ENCODE measurements at places on chromosomes 7 and 10. TPM values are rescaled to one million over a fixed set of nuclear protein-coding genes. Genes with fewer than 3 reads are reported as not detected.
A peak's percentile ranks its signal among the peaks of the same experiment; 100 is the strongest.

GRCh38 chr7:141158561-141158960, 84.7 kb downstream of the TMEM178B start:
- DNase-seq = no peak

GRCh38 chr7:116762971-116763370, 91.0 kb downstream of the MET start:
- no peak for DNase-seq

The PFKFB3 gene
- total RNA-seq = 47.7 TPM

The HECW1 gene
- total RNA-seq = 0.73 TPM

The ANKRD22 gene
- total RNA-seq = 19.6 TPM

DNA sequence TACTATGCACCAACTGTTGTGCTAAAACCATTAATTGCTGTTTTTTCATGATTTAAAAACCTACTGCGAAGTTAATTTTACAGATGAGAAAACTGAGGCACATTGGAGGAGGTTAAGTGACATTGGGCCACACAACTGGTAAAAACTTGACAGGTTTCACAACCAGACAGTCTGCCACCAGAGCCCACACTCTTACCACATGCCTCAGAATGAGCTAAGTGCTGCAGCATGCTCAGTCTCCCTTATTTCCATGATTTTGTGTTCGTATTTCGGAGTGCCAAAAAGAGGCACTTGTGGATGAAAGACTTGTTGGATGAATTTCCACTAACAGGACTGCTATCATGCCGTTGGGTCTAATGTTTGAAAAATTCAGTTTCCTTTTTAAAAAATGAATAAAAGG, 77.4 kb downstream of the PCLO start:
- DNase-seq = no peak

DNA sequence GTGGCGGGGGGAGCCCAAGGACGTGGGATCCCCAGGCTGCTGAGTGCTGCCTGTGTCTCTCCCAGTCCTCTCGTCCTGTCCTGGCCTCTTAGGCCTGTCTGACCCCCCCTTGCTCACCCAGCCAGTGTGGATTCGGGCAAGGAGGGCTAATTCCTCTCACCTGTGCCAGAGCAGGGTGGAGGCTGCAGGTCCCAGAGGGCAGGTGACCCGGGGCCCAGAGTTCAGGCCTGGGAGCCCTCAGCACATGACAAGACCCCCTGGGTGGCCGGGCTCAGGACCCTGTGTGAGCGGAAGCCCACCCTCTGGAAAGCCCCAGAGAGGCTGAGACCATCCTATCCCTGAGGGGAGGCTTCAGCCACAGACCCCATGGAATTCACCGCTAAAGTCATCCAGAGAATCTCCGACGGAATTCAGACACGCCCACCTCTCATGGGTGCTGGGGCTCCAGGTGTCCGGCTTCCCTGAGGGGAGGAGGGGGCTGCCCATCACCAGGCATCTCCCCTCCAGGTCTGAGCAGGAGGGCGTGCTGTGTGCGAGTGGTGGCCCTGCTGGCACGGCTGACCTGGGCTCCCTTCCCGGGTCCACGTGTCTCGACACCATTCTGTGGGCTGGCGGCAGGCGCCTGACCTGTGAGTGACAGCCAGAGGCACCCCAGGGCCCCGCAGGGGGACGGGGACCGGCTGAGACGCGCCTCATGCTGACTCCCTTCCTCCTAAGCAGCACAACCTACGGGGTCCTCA, 5.0 kb downstream of the KNDC1 start:
- DNase-seq = peak; percentile 78

The SPAM1 gene
- total RNA-seq = not detected

The PLCE1 gene
- total RNA-seq = 1.1 TPM

GRCh38 chr7:21782996-21783395, 162.7 kb downstream of the CDCA7L start:
- DNase-seq = no peak

The FAM20C gene
- total RNA-seq = 15.8 TPM

DNA sequence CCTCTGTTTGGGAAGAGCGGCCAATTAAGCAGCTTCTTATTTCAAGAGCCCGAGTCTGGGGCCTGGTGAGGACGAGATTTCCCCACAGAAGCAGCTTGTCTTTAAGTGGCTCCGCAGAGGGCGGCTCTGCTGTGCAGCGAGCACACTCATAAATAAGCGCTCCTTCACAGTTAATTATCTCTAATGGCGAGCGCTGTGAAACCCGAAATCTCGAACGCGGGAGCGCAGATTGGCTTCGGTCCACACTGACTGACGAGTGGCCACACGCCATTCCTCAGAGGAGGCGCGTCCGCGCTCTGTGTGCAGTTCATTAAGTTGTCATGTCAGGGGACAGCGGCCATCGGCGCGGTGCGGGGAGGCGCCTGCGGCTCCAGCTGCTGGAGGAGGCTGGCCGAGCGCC, 560.9 kb downstream of the DNAJB6 start:
- peak; percentile 71 for DNase-seq

The MET gene
- 41.2 TPM for total RNA-seq

DNA sequence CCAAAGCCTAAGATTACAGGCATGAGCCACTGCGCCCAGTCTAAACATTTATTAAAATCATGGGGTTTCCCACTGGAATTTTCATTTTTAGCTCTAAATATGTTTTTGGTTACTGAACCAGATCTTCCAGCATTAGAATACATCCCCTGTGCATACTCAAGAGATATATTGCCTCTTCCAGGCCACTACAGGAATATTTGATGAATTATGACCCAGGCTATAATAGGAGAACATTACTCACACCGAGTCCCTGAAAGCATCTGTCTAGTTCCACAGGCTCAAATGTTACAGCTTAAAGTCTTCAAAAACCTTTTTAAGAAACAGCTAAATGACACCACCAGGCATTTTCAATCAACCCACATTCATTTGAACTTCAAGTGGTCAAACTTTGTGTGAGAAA, 50.4 kb upstream of the GRM8 start:
- no peak for DNase-seq

- DNase-seq = no peak
These were observed 128.2 kb downstream of the AKR1D1 start for GRCh38 chr7:138204285-138204981.
